ENCODE measurements at places on chromosomes 1 and 21. TPM values are rescaled to one million over a fixed set of nuclear protein-coding genes. Genes with fewer than 3 reads are reported as not detected.

Gene LRRN2
- total RNA-seq, result not detected

Gene TSHB
- not detected for total RNA-seq

- DNase-seq, result no peak
These were observed at the start of gene CTNNBIP1 for GRCh38 chr1:9910076-9910422. CTNNBIP1 (minus strand) TSS chr1:9910269; CDS start chr1:9872064, 38,205 bp downstream.

- no peak for DNase-seq
These were observed 239.9 kb downstream of the DPYD start for GRCh38 chr1:97680894-97681293.

GRCh38 chr1:198492872-198493271 is 47.6 kb downstream of the ATP6V1G3 start:
- DNase-seq, result no peak

- no peak for DNase-seq
These were observed at the start of gene ASCL5 for GRCh38 chr1:201126832-201127754. ASCL5 (minus strand) TSS chr1:201127184; CDS start chr1:201115372, 11,812 bp downstream.

- DNase-seq, result no peak
These were observed 837 bp downstream of the NUDC start for GRCh38 chr1:26922431-26922729.

DNA sequence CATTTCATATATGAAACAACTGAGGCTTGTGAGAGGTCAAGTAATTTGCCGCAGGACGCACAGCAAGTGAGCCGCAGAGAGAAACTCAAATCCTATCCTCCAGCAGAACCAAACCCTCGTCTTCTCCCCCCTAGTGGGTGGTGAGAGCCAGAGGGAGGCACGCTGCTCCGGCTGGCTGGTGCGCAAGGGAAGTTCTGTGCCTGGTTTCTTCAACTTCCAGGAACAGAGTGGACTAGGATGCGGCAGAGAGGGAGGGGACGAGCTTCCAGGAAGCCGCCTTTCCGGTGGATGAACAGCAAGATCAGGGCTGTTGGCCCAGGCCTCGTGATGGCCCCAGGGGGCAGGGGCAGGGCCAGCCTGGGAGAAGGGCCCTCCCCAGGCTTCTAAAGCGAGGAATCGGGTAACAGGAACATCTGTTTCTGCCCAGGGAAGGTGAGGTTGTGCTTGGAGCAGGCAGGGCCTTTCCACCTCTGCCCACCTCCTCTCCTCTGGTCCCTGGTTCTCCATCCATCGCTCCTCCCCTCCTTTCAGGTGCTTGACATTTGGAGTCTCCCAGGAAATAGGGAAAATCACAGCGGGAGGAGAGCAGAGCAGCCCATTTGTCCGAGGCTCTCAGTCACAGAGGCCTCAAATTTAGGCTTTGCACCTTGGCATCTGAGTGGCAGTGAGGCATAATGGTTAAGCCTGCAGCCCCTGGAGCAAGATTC is 16.8 kb upstream of the PDIK1L start:
- no peak for DNase-seq
